ENCODE measurements at places on chromosomes 13 and 19.

- no peak for DNase-seq
Observed at GRCh38 chr13:23876265-23876664, 12.9 kb downstream of the MIPEP start.

- DNase-seq, result no peak
Observed at GRCh38 chr13:73290844-73291243, 232.0 kb downstream of the KLF5 start.

GRCh38 chr19:6516018-6516658, 14.0 kb upstream of the TUBB4A start:
- peak; percentile 97 for DNase-seq

DNA sequence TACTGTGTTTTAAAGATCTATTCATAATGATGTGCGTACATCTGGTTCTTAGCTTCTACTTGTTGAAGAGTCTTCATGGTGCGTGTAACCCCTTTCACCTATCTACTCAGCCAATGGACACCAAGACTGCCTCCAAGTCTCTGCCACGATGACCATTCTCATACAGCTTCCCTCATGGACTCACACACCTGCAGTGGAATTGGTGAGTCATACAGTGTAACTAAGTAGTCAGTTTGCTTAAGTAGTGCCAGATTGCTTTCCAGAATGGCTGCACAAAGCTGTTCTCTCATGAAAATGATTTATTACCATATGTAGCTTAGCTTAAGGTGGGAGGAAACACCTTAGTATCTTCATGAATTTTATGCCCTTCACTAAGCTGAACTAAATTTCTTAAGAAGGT, 112.3 kb downstream of the AKAP11 start:
- no peak for DNase-seq

GRCh38 chr19:34818270-34818669, 45.3 kb upstream of the ZNF599 start:
- no peak for DNase-seq

GRCh38 chr19:46719629-46720502, 3.0 kb upstream of the PRKD2 start:
- DNase-seq, result peak; percentile 34

DNA sequence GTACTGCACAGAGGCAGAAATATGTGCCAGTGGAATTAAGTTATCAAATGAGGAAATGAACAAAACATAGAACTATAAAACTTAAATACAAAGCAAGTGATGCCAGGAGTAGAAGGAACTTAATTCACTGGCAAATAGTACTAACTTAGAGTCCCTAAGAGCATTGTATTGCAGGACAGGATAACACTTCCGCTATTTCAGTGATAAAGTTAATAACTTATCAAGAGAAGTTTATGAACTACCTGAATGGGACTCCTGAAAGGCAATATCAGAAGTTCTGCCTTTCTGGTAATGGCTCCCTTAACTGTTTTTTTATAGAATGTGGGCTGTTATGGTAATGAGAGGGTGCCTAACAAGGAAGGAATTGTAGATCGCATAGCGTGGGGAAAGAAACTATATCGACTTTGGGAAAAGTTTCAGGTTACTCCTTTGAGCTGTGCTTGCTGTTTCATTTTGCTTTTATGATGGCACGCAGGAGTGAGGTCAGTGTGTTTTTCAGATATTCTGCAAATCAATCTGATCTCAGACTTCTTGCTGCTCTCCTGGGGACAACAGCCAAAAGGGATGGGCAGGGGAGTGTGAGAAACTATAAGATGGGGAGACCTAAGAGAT, 95.3 kb upstream of the MLNR start:
- DNase-seq, result no peak

- no peak for DNase-seq
Observed at GRCh38 chr19:10811391-10812111, 24.5 kb downstream of the TMED1 start.

DNA sequence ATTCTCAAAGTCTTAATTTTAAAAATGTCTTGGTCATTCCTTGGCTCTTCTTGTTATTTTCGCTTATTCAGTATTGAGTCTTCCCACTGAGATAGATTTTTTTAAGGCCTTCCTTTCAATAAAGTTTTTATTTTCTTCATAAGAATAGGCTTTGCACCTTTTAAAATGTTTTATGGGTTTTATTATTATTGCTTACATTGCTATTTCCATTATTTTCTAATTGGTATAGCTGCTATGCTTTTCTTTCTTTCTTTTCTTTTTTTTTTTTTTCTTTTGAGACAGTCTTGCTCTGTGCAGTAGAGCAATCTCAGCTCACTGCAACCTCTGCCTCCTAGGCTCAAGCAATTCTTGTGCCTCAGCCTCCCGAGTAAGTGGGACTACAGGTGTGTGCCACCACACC, 195.7 kb downstream of the PDS5B start:
- DNase-seq, result no peak

- DNase-seq, result no peak
Observed at GRCh38 chr13:98310485-98311199, 133.6 kb upstream of the RNF113B start.

- DNase-seq, result no peak
Observed at GRCh38 chr13:98261165-98261702, 84.2 kb upstream of the RNF113B start.

GRCh38 chr13:40283666-40284065, 382.8 kb downstream of the FOXO1 start:
- DNase-seq, result no peak

DNA sequence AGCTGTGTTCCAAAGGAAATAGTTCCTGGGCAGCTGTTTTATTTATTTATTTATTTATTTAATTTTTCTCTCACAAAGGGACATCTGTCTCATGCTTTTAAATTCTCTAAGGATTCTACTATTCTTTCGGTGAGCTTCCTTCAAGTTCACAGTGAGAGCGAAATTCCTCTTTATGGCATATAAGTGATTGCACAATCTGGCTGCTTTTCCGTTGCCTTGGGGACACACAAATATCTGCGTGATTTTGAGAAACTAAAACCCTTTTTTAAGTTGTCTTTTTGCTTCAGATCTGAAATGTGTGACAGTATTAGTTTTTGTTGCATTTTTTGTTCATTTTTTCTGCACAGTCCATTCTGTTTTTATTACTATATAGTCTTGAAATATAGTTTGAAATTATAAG, 19.2 kb downstream of the ZNF486 start:
- DNase-seq, result no peak

DNA sequence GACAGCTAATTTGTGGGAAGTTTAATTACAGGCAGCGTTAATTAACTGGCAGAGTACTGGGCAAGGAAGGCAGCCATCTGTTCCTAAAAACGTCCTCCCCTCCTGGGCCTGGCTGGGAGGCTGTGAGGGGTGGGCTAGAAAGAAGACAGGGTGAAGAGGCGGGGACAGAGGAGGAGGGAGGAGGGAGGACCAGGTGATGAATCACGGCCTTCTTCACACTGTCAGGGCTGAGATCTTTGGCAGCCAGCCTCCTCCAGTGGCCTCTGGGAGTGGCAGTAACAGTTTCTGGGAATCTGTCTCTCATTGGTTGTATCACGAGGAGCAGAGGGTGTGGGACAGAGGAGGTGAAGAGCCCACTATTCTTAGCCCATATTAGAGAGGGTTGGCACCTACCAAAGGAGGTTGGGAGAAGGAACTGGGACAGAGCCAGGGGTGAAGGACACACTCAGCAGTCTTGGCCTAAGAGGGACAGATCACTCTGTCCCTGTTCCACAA, 9.6 kb upstream of the ZNRF4 start:
- no peak for DNase-seq

- DNase-seq, result no peak
Observed at GRCh38 chr13:39588384-39588783, 14.6 kb downstream of the LHFPL6 start.

DNA sequence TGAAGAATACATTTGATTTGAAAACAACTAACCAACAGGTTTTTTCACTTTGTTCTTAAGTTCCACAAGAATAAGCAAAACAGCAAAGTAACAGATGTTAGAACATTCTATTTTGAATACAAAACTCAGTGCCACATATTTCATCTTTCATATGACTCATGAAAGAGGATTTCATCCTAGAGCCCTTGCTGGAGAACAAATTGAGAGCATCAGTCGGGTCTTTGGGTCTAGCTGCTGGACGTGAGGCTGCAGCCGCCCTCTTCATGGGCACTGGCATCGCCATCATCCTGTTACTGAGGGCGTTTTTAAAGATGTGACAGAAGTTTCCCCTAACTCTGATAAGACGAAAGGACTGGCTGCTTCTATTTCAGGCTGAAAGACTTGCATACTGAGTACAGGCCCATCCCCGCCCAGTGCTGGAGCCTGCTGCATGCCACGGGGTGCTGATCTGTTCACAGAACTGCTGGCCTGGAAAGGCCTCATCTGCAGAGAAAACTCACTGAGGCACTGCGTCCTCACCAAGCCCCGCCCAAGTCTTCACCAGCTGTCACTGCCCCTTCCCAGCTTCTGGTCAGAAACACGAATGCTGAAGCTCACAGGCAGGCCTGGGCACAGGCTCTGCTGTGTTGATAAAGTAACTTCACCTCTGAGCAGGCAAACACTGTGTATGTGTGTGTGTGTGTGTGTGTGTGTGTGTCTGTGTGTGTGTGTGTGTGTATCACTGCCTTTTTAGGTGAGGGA, 101.4 kb downstream of the TUBGCP3 start:
- no peak for DNase-seq

DNA sequence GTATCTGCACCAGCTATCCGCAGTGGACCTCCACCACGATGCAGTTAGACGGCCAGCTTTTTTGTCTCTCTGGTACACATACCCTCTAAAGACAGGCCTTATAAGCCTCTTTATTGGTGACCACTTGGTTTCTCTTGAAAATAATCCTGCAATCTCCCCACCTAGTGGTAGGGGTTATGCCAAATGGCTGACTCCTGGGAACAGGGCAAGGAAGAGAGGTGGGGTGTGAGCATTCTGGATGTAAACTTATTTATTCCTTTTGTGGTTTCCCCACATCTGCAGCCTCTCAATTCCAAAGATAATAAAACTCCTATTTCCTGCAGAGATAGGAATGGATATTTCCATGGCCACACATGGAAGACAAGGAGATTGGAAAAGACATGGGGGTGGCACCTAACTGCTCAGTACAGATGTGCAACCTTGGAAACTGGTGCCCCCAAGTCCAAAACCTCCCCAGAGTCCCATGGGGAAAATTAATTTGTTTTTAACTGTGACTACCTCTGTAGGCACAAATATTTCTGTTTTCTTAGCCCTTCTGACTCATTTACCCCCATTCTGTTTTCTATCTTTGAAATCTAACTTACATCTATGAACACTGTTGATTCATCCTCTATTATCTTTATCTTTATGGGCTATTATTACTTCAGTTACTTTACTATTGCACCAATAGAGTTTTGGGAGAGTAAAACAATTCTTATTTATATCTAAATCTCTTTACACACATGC, 112.7 kb upstream of the TSHZ3 start:
- DNase-seq, result no peak

- no peak for DNase-seq
Observed at GRCh38 chr13:46507981-46508380, 45.0 kb upstream of the LRCH1 start.

GRCh38 chr13:80742033-80742432, 401.1 kb upstream of the SPRY2 start:
- DNase-seq, result no peak

- no peak for DNase-seq
Observed at GRCh38 chr13:77574096-77574495, 38.6 kb downstream of the SCEL start.

DNA sequence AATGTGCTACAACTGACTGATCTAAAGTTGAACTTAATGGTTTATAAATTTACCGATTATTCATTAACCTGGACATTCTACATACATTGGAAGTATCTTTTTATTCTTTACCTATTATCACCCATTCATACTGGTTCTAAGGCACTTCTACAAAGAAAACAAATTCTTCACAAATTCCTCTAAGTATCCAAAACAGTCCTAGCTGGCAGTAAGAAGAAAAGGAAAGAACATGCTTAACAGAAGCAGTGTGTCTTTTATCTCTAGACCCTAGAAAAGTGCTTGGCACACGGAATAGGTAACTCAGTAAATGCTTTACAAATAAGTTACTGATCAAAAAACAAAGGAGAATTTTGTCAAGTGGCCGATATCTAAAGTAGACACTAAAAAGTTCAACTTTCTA, 32.8 kb downstream of the TSC22D1 start:
- DNase-seq, result no peak

- peak; percentile 47 for DNase-seq
Observed at GRCh38 chr13:113657851-113658741, at the start of gene ATP4B. TSS of gene ATP4B (minus strand) at chr13:113658198. CDS start at chr13:113658144, 54 bp downstream.

GRCh38 chr13:64206430-64207225, 2791.0 kb upstream of the PCDH20 start:
- no peak for DNase-seq

DNA sequence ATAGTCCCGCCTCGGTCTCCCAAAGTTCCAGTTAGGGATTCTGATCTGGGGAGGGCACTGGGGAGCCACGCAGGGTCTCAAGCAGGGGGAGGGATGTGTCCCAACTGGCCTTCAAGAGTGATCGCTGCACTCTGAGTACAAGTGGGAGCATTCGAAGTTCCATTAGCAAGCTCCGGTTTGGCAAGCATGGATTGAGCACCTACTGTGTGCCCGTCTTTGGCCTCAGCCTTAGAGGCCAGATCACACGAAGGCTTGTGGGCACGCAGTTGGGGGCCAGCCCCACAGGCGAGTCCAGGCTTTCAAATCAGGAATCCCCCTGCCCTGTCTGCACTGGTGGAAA, 32.1 kb upstream of the TCF3 start:
- no peak for DNase-seq

GRCh38 chr13:66353664-66354063, 876.5 kb downstream of the PCDH9 start:
- DNase-seq, result no peak

DNA sequence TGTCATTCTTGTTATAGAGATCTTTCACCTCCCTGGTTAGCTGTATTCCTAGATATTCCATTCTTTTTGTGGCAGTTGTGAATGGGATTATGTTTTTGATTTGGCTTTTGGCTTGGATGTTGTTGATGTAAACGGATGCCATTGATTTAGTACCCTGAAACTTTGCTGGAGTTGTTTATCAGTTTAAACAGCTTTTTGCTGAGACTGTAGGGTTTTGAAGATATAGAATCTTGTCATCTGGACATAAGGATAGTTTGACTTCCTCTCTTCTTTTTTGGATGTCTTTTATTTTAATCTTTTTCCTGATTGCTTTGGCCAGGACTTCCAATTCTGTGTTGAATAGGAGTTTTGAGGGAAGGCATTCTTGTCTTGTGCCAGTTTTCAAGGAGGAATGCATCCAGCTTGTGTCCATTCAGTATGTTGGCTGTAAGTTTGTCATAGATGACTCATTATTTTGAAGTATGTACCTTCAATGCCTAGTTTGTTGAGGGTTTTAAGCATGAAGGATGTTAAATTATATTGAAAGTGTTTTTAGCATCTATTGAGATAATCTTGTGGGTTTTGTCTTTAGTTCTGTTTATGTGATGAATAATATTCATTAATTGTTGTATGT, 16.8 kb downstream of the ZNF431 start:
- DNase-seq, result no peak

DNA sequence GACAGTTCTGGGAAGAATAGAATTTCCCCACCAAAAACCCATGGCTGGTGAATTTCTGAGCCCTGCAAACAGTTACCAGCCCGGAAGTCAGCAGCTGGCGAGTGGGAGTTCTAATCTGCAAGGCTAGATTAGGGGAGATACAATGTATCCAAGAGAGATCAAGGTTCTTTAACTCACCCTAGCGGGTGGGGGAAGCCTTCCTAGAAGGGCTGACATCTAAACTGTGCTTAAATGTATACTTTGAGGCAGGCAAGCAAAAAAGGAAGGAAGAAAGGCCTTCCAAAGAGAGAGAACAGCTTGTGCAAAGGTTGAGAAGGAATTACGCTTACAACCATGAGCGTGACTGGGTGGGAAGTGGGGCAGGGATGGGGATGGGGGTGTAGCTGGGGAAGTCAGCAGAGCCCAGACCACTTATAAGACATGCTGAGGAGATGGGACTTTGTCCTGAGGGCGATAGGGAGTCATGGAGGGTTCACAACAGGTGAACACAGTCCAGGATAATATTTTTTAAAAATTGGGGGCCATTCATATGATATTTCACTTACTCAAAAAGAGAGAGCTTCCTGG, 20.8 kb upstream of the ZNRF4 start:
- no peak for DNase-seq
